ENCODE measurements at places on chromosomes 11 and 22.
A peak's percentile ranks its signal among the peaks of the same experiment; 100 is the strongest.

DNA sequence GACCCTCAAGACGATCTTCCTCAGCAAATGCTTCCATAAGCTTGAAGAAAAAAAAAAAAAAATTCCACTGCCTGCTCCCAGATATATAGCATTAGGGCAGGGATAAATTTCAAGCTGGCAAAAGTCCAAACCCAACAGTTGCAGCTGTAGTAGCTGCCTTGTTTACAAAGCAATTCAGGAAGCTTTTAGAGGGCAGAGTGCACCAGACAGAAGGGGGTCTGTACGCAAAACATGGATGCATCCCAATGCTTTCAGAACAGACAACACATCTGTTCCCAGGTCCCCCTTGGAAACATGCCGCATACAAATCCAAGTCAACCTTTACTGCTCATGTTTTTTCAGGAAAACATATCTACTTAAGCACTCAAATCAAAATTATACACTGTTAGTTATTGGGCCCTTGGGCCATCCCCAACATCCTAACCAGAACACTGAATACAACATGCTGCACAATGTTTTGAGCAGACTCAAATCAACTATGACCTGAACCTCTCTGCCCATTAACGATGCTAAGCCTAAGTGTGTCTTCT is 94.5 kb downstream of the CADM1 start:
- DNase-seq: peak; percentile 2

DNA sequence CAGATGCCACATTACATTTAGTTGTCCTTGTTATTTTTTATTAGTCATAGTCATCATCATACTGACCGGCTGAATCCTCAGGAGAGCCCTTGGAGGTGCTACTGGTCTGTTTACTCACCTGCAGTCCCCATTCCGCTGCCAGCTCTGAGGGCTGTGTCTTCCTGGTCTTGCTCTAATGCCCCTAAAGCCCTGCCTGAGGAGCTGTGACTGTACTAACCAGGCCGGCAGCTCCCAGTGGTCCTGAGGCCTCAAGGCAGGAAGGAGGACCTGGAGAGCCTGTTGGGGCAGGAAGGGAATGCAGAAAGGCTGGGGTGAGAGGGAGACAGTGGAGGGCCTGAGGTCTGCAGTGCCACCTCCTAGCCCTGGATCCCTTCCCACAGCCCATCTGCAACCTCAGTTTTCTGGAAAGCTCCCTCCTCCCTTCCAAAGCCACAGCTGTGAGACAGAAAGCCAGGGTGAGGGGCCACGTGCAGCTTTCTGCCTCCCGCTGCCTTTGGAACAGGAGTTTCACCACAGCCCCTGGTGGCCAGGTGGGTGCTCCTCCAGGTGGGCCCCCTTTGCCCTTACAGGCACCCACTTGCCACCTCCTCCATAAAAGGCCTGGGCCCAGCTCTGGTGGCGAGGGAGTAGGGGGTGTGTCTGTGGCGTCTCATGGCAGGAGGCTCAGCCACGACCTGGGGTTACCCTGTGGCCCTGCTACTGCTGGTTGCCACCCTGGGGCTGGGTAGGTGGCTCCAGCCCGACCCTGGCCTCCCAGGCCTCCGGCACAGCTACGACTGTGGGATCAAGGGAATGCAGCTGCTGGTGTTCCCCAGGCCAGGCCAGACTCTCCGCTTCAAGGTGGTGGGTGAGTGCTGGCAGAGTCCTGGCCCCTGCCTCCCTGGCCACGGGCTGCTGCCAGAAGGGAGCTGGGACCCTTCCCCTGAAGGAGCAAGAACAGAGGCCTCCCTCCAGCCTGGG is at the start of gene ZP1:
Gene ZP1, plus strand, starts transcription at position 632 of the 960 bp plus-strand sequence. Its CDS starts 20 bp downstream, at position 652.
- no peak for DNase-seq

GRCh38 chr11:44868455-44869421 is 81.9 kb downstream of the TP53I11 start:
- DNase-seq: no peak

DNA sequence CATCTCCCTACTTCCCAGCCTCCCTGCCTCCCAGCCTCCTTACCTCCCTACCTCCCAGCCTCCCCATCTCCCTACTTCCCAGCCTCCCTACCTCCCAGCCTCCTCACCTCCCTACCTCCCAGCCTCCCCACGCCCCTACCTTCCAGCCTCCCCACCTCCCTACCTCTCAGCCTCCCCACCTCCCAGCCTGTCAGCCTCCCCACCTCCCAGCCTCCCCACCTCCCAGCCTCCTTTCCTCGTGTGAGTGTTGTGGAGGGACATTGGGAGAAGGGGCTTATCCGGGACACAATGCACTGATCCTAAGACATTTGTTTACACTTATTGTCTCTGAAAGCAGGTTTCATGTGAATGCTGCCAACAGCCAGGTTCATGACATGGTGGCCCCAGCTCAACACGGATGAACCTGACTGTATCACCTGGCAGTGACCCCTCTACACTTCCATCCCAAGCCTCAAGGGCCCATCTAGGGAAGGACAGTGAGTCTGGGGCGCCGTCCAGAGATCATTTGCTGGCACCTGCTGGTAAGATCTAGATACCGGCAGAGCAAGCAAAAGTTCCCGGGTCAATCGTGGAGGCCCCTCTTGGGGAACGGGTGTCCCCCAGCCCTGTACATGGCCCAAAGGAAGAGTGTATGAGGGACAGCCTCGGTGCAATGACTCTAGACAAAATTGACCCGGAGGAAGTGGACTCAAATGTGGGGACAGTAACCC is 34.5 kb upstream of the TH start:
- DNase-seq: no peak

DNA sequence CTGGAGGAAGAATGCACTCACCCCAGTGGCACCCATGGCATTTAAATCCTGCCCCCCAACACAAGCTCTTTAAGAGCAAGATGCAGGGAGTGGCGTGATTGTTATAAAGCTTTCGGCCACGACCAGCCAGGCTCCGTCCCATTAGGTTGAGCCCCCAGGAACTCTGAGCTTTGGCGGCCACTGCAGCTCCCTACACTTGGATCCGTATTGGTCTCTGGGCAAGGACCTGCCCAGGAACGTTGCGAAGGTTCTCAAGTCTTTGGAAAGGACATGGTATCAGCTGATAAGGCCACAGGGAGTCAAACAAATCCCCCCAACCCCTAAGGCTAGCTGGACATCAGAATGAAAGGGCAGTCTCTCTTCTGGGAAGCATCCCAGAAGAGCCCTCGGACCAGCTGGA is 9.3 kb upstream of the VPS37C start:
- DNase-seq: no peak

DNA sequence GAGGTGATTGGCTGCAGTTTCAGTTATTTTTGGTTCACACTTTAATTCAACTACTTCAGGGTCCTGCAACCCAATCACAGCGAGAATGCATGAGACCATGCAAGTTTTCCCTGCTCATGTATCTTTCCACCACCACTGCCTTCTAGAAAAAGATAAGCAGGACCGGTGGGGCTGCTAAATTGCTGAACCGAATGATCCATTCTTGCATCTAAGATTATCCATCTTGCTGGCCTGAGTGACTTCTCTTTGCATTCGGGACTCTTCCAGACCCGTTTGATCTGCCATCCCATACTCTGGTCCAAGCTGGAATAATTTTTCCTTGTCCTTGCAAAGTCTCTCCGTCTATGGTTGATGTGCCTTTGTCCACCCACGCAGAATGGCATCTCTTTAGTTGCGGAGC is 56.3 kb upstream of the TP53I11 start:
- no peak for DNase-seq

- no peak for DNase-seq
These were observed 37.4 kb downstream of the SCUBE1 start for GRCh38 chr22:43305806-43306205.

GRCh38 chr22:32837142-32837541 is 35.6 kb downstream of the TIMP3 start:
- DNase-seq: no peak

DNA sequence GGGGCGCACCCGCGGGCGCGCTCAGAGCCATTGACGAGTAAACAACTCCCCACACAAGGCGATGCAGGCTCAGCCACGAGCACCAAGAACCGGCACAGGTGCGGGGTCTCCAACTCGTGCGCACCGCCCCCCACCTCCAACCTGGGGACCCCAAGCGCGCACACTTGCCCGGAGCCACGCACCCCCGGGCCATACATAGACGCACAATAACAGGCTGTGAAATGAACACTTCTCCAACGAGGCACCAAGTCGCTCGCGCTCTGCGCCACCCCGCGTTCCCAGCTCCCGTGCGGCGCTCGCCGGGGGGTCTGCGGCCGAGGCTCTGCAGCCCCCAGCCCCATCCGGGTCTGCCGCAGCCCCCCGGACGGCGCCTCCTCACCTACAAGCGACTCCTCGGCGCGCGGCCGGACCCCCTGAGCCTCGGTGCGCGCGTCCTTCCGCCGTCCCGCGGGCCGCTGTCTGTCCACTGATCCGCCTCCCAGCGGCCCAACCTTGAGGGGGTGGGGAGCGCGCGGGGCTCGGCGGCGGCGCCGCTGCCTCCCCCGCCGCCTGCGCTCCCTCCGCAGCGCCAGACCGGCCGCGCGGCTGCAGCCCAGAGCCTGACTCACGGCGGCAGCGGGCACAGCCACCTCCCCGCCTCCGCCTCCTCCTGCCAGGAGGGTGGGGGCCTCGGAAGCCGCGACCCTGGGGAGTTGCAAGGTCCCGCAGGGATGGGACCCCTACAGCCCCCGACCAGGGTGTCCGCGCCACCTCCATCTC is 1.6 kb downstream of the IFITM10 start:
- DNase-seq: no peak

DNA sequence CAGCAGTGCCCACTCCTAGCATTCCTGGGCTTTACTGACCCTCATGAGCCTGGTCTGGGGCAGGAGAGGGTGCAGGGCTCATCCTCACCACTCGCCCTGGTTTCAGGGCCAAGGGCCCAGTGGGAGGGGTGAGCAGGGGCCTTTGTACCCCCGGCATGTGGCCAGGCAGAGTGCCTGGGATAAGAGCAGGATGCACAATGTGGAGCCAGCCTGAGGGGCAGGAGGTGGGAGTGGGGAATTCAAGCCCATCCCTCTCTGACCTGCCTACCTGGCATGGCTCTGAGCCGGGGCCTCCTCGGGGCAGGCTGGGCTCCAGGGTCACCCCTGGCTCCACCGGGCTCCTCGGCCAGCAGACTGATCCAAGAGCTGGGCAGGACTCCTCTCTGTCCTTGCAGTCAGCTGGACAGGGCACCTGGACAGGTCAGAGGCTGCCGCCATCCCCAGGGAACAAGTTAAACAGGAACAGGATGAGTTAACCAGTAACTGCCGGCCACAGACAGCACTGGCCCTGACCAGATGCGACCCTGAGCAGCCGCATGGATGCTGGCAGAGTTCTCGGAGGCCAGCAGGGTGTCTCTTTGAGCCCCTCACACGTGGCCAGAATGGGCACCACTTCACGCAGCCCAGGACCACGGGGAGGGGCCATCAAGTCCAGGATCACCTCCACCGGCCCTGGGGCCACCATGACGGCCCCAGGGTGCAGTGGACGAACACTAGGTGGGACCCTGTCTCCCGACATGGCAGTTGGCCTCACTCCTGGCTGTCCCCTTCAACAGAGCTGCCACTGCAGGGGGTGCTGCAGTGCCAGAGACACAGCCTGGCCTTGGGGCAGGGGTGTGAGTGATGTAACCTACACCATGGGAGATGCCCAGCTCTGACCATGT is 5.0 kb downstream of the SIGIRR start:
- no peak for DNase-seq

- DNase-seq: no peak
These were observed 30.2 kb downstream of the GGT5 start for GRCh38 chr22:24214467-24215285.

DNA sequence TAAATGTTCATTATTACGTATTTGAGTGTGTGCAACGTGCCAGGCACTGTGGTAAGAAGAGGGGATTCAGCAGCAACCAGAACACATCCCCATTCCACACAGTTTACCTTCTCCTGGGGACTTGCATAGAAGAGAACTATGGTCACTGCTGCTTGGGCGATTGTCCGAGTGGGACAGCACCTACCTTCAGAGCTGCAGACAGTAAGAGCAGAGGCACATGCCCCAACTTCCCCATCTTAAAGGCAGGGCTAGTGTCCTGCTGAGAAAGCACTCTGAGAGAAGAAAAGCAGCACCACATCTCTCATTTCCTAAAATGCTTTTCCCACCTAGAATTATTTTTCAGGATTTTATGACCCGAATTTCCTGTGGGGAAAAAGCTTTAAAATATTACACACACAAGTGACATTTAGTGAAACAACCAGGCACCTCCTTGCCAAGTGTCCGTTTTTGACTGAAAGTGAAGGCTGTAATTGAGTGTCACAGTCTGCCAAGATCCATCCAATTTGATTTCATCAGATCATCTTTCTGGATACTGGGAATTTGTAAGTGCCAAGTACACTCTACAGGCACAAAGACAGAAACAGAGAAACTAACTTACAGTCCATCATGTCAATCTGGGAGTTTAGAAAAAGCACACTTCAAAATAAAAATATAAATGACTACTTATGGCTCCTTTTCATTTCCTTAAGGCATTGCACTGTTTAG is 24.6 kb downstream of the TRAF6 start:
- DNase-seq: no peak

- DNase-seq: no peak
These were observed 71.8 kb upstream of the TP53I11 start for GRCh38 chr11:45022294-45023064.

DNA sequence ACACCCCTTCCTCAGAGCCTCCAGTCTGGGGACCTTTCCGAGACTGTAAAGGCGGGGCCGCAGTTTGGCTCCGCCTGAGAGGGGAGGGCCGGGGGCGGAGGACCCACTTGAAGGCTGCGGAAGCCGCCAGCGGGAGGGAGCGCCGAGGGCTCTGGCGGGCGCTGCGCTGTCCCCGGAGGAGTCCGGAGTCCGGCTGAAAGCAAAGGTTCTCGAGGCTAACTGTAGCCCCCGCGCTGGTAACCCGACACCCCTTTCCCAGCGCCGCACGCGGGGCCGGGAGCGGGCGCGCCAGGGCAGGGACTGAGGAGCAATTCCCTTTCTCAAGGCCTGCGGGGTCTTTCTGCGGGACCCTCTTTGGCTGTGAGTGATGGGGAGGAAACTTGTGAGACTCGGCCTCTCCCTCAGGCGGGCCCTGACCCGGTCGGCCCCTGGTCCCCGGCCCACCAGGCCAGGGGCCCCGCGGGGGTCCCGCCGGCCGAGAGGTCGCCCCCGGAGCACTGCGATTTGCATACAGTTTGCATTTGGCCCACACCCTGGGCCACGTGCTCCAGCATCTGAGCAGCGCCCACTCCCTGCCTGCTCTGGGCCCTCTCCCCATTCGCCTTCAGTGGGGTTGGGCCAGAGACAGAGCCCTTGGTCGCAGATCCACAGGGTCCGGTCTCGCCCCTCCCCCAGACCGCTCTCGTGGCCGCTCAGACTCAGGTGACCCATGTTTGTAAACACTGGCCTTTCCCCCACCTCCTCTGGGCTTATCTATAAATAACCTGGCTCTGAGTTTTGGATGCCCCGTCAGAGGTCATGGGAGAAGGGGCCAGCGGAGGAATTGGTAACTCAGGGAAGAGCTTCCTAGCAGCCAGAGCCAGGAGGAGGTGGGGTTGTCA is 519 bp upstream of the ART5 start:
- DNase-seq: peak; percentile 80

GRCh38 chr11:57476047-57476756 is 15.9 kb downstream of the RTN4RL2 start:
- no peak for DNase-seq

- DNase-seq: no peak
These were observed 577.4 kb upstream of the LUZP2 start for GRCh38 chr11:23919455-23919854.

- DNase-seq: peak; percentile 38
These were observed 24.9 kb upstream of the SHISAL1 start for GRCh38 chr22:44337678-44338004.

GRCh38 chr11:69662806-69663205 is 12.3 kb downstream of the LTO1 start:
- DNase-seq: no peak
